ENCODE measurements at places on chromosomes 11 and 22.

- no peak for DNase-seq
Measured at GRCh38 chr11:7480113-7480512, 5.2 kb upstream of the OLFML1 start.

DNA sequence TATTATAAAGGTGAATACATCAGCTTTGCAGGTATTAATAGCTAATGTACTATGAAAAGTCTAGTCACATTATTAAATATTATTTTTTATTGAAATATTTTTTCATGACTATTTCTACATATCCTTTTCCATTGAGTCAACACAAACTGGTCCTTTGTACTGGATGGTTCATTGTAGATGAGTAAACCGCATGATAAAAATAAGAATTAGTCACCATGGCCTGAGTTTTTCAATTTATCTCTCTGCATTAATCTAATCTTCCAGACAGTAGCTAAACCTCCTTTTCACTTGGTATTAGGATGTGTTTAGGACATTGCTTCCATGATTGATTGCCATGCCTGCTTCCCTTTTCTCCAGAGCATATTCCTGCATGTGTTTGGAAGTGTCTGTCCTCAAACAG lies 439.4 kb upstream of the ARHGAP42 start:
- DNase-seq = no peak

GRCh38 chr11:8291421-8292350 lies 28.0 kb upstream of the LMO1 start:
- DNase-seq = no peak

DNA sequence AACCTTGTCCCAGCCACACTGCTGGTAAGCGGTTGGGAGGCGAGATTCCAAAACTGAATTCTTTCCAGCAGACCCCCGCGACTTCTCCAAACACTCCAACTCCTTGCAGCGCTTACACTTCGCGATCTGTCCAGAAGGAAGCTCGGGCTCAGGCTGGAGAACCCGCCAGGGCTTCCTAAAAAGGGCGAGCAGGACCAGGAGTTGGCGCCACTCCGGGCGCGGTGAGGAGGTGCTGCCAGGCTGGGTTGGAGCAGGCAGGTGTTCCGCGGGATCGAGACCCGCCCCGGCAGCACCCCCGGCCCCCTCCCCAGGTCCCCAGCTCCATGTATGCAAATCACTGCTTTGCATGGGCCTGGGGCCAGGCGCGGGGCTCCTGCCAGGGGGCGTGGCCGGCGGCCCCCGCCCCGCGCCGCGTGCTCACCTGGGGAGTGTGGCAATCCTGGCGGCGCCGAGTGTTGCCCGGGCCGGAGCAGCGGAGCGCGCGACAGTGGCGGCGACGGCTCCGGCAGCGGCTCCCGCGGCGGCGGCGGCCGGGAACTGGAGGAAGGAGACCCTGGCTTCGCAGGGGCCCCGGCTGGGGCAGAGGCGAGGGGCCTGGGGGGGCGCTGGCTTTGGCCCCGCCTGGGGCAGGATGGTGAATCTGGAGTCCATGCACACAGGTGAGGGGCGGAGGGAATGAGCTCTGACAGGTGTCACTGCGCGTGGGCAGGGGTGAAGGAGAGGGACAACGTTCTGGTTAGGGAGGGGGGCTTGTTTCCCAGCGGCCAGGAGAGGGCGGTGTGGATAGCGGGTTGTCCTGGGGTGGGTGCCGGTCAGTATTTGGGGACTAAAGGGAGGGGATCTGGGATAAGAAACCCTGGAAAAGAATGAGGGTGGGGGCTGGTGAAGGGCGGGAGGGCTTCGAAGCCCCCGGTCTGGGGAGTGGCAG lies at the start of gene POU2F3:
TSS of gene POU2F3 (plus strand) at position 428 of the 928 bp plus-strand sequence. CDS start at position 632, 204 bp downstream.
- DNase-seq = no peak

DNA sequence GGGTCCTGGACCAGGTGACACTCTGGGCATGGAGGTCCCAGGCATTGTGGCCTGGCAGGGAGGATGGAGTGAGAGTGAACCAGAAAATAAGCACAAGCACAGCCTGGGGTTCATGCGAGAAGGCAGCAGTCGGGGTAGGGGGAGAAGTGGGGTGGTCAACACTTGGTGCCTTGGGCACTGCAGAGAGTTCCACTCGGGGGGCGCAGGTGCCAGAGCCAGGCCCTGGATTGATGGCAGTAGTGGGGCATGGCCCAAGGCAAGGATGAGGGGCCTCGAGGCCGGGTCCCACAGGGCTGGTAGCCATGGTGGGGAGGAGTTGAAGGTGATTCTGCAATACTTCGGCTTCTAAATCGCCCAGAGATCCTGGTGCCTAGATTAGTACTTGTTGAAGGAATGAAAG lies 372.9 kb downstream of the TBC1D22A start:
- no peak for DNase-seq

GRCh38 chr11:37317803-37318202 lies 719.8 kb upstream of the RAG2 start:
- no peak for DNase-seq

GRCh38 chr11:119758291-119758690 lies 29.3 kb upstream of the NECTIN1 start:
- DNase-seq = no peak

DNA sequence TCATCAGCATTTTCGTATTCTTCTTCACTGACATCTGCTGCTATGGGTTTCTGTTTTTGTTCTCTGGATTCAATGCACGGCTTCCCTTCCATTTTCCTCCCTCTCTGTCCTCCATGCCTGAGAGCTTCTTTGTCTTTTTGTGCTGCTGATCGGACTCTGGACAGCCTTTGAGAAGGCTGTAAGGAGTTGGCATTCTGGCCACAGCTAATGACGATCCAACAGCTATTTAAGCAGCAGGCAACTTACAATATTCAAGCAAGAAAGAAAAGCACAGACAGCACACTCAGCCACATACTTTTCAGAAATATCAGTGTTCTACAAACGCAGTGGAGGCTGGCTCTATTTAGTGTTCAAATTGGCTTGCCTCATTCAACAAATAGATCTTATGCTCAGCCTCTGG lies 60.9 kb upstream of the ZC3H12C start:
- no peak for DNase-seq

GRCh38 chr11:46315783-46316563 lies 31.3 kb upstream of the DGKZ start:
- no peak for DNase-seq

DNA sequence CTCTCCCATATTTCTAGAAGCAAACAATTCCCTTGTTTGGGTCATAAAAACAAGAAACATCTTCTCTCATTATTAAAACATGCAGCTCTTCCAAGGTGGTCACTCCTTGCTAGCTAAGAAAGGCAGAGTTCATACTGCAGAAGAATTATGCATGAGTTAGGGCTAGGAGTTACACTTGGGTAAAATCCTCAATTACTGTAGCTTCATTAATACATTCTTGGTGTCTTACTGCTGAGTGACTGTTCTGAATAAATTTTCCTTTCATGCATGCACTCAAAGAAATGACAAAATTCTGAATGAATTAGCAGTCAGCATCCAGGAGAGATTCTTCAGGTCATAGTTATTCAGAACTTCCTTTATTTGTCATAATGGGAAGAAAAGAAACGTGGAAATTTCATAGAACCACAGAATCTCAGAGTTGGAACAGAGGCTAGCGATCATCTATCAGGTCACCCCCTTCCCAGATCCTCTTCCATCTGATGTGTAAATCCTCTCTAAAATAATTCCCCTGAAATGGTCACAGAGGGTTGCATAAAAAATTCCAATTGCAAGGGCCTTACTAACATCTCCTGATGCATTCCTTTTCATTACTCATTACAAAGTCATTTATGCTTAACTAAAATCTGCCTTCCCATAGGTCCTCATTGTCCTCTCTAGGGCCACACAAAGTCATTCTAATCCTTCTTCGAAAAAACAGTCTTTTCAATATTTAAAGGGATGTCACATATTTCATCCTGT lies 771.5 kb downstream of the DLG2 start:
- DNase-seq = peak; percentile 3

GRCh38 chr11:133029107-133029506 lies 503.2 kb downstream of the OPCML start:
- DNase-seq = no peak

GRCh38 chr22:31676700-31677099 lies 14.7 kb upstream of the PISD start:
- peak; percentile 57 for DNase-seq

DNA sequence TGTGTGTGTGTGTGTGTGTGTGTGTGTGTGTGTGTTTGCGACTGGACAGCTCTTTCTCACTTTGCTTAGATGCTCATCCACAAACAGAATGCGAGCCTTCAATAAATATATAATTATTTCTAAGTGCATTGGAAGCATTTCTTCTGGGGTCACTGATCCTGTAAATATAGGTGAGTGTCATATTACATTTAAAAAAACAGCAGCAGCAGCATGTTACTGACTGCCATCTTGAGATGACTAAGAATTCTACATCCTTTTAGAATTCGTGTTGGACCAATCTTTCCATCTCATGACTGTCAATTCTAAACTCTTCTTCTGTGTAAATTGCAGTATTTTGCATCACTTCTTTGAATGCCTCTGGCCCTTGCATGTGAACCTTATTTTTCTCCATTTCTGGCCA lies 238.0 kb upstream of the DDI1 start:
- DNase-seq = no peak

DNA sequence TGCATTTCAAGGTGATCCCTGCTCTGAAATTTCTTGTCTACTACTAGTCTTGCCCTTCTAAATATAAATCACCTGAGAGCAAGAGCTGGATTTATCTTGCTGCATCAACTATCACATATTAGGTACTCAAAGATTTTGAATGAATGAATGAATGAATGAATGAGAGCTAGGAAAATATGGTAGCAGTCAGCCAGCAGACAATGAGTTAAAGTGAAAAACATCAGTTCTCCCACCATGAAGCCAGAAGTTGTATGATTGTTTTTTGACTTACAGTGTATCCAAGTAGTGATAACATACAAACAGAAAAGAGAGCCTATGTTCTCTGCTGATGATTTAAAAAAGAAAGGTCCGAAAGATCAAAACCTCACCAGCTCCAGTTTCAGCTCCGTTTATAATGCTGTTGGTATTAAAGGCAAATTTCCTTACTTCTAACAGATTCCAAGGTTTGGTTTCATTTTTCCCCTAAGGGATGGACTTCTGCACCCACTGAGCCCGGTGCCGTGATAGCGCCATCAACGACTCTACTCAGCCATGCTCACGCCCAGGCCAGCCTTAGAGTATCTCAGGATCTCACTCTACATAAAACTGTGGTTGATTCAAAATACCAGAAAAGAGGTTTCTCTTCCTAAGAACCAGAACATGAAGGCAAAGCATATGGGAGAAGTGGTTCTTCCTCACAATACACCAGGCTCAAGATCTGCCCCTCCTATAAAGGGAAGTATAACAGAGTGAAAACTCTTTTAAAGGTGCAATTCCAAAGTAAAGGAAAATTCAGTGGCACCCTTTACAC lies 92.0 kb downstream of the SGSM3 start:
- DNase-seq = no peak

- no peak for DNase-seq
Measured at GRCh38 chr11:76177250-76177686, 29.0 kb downstream of the WNT11 start.

GRCh38 chr11:123304828-123305466 lies 109.9 kb upstream of the CLMP start:
- DNase-seq = no peak

GRCh38 chr22:24187731-24188644 lies 6.7 kb downstream of the SUSD2 start:
- no peak for DNase-seq

- no peak for DNase-seq
Measured at GRCh38 chr11:66659763-66660162, 17.9 kb downstream of the RBM4B start.

- no peak for DNase-seq
Measured at GRCh38 chr22:19808873-19809478, 45.7 kb downstream of the GNB1L start.

DNA sequence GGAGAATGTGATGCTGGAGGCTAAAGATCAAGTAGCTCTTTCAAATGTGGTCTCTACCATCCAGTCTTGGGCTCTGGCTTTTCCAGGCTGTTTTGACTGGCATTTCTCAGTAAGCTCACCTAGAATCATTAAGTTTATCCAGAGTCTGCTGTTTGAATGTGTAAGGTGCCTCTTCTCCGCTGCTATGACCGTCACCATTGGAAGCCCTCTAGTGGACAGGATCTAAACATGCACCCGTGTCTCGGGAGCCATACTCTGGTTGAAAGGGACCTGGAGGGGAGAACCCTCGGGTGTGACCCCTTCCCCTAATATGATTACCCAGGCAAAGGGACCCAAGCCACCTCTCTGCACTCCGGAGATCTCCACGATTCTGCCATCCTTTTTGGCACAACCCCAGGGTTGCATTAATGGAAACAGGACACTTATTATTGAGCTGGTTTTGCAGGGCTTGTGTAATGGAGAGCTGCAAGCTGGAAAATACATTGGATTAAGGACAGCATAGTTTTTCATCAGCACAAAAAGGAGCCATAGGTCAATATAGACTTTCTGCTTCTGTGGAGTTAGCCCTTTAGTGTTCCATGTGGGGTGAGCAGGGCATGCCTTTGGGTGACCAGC lies 191.0 kb upstream of the LARGE1 start:
- DNase-seq = no peak

DNA sequence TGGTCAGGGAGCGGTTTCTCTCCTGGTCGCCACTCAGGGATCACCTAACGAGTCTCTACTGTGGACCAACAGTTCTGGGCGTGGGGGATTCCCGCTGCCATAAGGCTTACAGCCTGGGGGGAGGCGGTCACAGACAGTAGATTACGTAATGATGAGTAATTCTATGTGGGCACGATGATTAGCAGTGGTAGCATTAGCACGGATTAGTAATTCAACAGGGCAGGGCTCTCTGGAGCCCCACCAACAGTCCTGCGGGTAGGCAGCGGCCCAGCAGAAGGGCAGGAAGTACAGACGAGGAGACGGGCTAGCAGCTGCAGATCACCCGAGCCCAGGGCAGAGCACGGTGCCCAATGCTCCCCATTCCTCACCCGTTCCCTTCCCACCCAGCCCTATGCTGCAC lies 3.6 kb downstream of the SHISAL1 start:
- peak; percentile 83 for DNase-seq

GRCh38 chr11:86702220-86702983 lies 30.0 kb upstream of the ME3 start:
- no peak for DNase-seq

GRCh38 chr22:46006379-46007002 lies 29.5 kb upstream of the WNT7B start:
- peak; percentile 65 for DNase-seq

- DNase-seq = no peak
Measured at GRCh38 chr11:120882175-120882574, 141.7 kb upstream of the TBCEL start.

DNA sequence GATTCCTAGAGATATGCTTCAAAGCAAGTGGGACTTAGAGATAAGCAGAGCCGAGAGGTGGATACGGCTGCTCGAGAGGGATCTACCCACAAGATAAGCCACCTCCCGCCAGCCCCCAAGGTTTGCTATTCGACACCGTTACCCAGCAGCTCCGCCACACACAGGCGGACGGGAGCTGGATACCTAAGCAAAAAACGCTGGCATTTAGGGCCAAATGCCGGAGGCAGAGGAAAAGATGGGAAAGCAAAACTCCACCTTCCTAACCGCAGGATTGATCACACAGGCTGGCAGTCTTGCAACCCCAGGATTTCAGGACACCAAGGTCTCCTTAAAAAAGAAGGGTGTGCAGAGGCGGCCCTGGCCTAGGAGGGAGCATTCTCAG lies 709 bp downstream of the FTH1 start:
- DNase-seq = no peak

Measured in AG04450 (cell line).